Epithelial cell of prostate (primary cell): ENCODE measurements at places on chromosomes 2 and 18.

GRCh38 chr2:239882781-239883180, 142.4 kb downstream of the NDUFA10 start:
- DNase-seq, result no peak

DNA sequence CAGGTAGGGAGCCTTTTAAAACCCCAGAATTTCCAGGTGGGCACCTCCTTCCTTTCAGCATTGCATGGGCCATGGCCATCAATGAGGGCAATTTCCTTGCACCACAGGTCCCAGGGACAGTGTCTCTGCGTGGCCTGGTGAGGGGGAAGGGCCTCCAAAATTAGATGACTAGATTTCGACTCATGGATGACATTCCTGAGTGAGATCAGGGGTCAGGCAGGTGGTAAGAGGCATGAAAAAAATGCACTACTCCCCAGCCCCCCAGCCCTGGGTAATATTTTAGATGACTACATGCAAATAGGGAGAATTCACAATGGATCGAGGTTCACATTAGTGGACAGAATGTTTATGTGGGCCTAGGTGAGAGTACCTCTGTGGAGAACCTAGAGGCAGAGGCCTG, 19.0 kb upstream of the IGFBP5 start:
- no peak for DNase-seq

GRCh38 chr2:237623428-237624403, 3.7 kb upstream of the LRRFIP1 start:
- no peak for DNase-seq

- DNase-seq, result no peak
Measured at GRCh38 chr2:229620759-229621158, 93.6 kb downstream of the DNER start.

DNA sequence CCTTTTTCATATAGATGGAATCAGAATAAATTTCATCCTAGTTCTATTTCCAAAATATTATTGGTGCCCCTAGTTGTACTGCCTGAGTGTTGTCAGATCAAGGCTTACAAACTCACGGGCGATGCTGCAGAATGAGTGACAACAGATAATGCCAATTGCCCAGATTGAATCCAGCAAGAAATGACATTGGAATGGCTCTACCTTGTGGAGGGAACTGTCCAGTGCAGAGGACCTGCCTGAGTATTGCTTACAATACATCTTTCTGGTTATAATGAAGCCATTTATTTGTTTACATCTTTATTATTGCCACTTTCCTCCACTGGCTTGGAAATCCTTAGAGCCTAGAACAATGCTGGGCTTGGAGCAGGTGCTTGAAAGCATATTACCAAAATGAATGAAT, 7.8 kb upstream of the IL1R2 start:
- DNase-seq, result no peak

DNA sequence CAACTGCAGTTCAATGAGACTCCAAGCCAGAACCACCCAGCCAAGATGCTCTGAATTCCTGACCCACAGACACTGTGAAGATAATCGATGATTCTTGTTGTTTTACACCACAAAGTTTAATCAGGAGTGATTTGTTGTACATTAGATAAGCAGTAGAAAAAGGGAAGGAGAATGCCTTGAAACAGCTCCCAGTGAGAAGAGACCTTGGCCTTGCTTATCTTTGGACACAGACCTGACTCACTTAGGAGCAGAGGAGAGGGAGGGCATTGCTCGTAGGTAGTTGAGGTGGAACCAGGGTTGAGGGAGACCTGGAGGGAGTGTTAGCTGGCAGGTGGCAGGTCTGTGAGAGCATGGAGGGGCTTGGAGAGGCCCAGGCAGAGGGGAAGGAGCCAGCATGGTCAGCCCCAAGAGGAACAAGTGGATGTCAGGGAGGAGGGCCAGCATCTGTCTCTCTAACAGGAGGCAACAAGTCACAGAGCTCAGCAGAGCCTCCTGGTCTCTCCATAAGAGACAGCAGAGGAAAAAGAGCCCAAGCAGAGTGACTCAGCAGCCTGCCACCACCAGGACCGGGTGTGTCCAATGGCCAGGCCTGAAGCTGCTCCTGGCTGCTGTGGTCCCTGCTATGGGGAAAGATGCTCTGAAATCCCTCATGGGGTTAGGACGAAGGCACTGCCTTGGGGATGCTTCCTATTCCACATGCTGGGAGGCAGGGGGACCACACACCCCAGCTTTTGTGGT, 161.6 kb upstream of the CAPN13 start:
- no peak for DNase-seq
